ENCODE measurements at places on chromosomes 4 and X. TPM values are rescaled to one million over a fixed set of nuclear protein-coding genes. Genes with fewer than 3 reads are reported as not detected.

The F11 gene
- not detected for total RNA-seq

The FAM184B gene
- total RNA-seq: not detected

The STATH gene
- total RNA-seq: not detected

The BEX4 gene
- 1.9 TPM for total RNA-seq

The OPHN1 gene
- 1.7 TPM for total RNA-seq

The CEP44 gene
- 5.6 TPM for total RNA-seq

The ASB9 gene
- 25.2 TPM for total RNA-seq

The PASD1 gene
- not detected for total RNA-seq

The PRKG2 gene
- total RNA-seq: 0.85 TPM

The PPARGC1A gene
- 0.06 TPM for total RNA-seq

The PPP2R2C gene
- 40.4 TPM for total RNA-seq

The PAGE3 gene
- total RNA-seq: not detected

The PRPS2 gene
- total RNA-seq: 45.7 TPM

The AMBN gene
- not detected for total RNA-seq

The SUPT20HL1 gene
- total RNA-seq: not detected

Data from A549 treated with DMSO at 1 μM for 4 hours (cell line).